ENCODE measurements at places on chromosomes 12 and 14.
A peak's percentile ranks its signal among the peaks of the same experiment; 100 is the strongest.

DNA sequence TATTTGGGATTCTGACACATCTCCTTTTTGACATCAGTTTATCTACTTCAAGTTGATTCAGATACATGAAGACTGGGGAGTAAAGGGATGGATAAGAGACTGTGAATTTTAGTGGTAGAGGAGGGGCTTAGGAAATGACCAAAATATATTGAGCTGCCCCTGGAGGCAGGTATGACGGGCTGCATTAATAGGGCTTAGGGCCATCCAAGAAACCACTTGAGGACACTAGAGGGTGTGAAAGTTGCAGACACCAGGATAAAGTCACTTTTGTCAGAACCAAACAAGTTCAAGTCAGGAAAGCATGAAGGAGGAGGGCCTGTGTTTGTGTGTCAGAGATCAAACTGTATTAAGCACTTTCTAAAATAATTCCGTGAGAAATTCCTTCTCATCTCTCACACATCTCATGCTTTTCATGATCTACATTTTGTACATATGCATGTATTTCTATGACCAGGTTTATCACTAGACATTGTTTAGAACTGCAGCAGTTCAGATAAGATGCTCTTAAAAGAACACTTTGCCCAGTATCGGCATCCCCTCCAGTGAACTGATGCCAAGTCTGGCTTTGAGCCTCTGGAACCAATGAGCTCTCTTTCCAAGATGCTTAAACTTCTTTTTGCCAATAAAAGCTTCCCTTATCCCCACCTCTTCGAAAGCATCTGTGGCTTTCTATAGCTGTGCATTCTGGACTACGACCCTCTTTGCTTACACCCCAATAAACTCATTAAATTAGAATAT lies 136.9 kb downstream of the SLC38A1 start:
- H3K27me3 ChIP-seq: peaks cover 3% of the 10 kb centered on the region
- no peak for DNase-seq
- no peaks in the 10 kb centered on the region for H3K4me1 ChIP-seq

GRCh38 chr12:44088647-44089046 lies 252.8 kb downstream of the TMEM117 start:
- no peaks in the 10 kb centered on the region for H3K4me1 ChIP-seq
- peaks cover 5% of the 10 kb centered on the region for H3K36me3 ChIP-seq
- no peak overlapping the region for H3K4me3 ChIP-seq
- H3K27me3 ChIP-seq: no peaks in the 10 kb centered on the region

DNA sequence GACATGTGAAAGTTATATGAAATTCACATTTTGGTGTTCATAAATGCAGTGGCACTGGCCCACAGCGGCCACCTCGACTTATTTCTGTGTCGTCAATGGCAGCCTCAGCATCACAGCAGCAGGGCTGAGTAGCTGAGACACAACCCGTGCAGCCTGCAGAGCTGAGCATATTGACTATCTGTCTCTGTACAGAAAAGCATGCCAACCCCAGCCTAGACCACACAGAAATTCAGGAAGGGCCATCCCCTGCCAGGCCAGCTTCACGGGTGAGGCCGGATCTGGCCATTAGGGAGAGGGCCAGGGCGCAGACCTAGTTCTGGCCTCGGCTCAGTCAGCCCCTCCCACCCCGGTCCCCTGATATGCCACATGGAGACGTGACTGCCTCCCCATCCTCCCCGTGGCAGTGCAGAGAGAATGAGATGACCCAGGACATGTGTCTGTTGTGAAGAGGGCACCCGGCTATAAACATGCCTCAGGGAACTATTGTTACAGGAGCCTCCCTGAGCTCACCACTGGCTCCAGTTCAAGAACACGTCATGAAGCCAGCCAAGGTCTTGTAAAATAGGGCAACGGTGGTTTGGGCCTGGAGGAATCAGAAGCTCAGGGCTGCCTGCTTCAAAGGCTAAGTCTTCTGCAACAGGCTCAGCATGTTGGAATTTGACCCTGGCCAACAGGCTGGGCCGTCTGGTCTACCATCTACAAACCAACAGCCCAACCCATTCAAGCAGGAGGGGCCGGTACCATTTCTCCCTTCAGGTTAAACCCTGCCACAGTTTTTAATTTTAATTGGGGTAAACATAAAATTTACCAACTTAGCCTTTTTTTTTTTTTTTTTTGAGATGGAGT lies 25.5 kb downstream of the SCARB1 start:
- peaks cover 5% of the 10 kb centered on the region for H3K36me3 ChIP-seq
- H3K4me1 ChIP-seq: no peaks in the 10 kb centered on the region
- no peaks in the 10 kb centered on the region for H3K27me3 ChIP-seq
- DNase-seq: no peak

GRCh38 chr12:6078398-6079096 lies 45.9 kb downstream of the VWF start:
- no peak for DNase-seq
- H3K36me3 ChIP-seq: no peaks in the 10 kb centered on the region
- peaks cover 16% of the 10 kb centered on the region for H3K27me3 ChIP-seq
- H3K4me1 ChIP-seq: peaks cover 22% of the 10 kb centered on the region
- no peak overlapping the region for H3K27ac ChIP-seq

- peaks cover 5% of the 10 kb centered on the region for H3K27me3 ChIP-seq
- H3K27ac ChIP-seq: no peak overlapping the region
- H3K36me3 ChIP-seq: no peaks in the 10 kb centered on the region
- H3K4me3 ChIP-seq: no peak overlapping the region
Measured at GRCh38 chr14:105914738-105915385, 388.5 kb downstream of the TMEM121 start.

GRCh38 chr12:92674500-92674899 lies 28.3 kb upstream of the PLEKHG7 start:
- no peaks in the 10 kb centered on the region for H3K4me1 ChIP-seq
- no peak for DNase-seq
- peaks cover 3% of the 10 kb centered on the region for H3K27me3 ChIP-seq
- H3K4me3 ChIP-seq: no peak overlapping the region

DNA sequence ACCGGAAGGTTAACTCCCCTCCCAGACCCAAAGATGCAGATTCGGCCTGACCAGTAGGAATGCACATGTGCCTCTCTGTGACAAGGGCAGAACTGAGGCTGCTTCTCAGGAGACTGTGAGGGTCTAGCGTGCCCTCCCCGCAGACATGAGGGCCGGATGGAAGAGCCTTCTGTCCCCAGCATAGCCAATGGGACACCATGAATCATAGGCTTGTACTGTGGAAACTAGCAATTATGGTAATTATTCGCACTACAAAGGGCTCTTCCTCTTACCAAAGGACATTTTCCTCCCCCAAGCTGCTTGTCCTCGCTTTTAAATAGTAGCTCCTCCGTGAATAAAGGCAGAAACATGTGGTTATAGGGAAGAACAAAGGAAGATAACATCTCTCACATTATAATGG lies 6.2 kb downstream of the COA8 start:
- H3K27ac ChIP-seq: no peak overlapping the region
- peaks cover 10% of the 10 kb centered on the region for H3K4me1 ChIP-seq

DNA sequence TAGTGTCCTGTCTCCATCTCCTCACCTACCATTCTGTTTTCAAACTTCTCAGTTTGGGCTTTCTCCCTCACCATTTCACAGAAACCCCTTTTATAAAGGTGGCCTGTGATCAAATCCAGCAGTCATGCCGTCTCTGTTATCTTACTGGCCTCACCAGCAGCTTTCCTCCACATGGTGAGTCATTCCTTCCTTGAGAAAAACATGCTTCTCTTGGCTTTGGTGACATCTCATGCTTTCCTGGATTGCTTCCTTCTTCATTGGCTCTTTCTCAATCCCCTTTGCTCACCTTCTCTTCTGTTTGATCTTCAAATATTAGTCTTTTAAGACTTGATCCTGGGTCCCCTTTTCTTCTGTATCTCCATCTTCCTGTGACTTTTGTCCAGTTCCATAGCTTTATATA lies 164.9 kb downstream of the ANO4 start:
- no peak overlapping the region for H3K27ac ChIP-seq
- no peaks in the 10 kb centered on the region for H3K4me1 ChIP-seq
- no peak overlapping the region for H3K4me3 ChIP-seq
- no peak for DNase-seq
- no peaks in the 10 kb centered on the region for H3K36me3 ChIP-seq

DNA sequence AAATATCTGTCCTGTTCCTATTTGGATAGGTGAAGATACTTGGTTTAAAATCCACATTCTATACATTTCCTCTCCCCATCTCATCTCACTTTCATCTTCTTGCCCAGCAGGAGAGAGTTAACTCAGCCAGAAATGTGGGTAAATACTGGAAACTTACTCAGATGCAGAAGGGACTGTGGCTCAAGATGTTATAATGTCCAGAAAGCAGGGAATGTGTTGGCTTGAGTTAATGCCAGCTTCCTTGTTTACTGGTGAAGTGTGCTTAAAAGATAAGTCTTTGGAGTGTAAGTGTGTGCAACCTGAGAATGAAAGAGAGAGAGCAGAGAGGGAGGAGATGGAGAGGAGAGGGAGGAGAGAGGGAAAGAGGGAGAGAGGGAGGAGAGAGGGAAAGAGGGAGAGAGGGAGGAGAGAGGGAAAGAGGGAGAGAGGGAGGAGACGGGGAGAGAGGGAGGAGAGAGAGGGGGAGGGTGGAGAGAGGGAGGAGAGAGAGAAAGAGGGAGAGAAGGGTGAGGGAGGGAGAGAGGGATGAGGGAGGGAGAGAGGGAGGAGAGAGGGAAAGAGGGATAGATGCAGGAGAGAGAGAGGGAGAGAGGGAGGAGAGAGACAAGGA lies 22.0 kb upstream of the SNRPF start:
- H3K27ac ChIP-seq: no peak overlapping the region
- DNase-seq: no peak
- H3K4me3 ChIP-seq: no peak overlapping the region
- H3K36me3 ChIP-seq: no peaks in the 10 kb centered on the region
- peaks cover 10% of the 10 kb centered on the region for H3K27me3 ChIP-seq

- no peak overlapping the region for H3K4me3 ChIP-seq
- H3K27ac ChIP-seq: no peak overlapping the region
- peaks cover 2% of the 10 kb centered on the region for H3K27me3 ChIP-seq
- DNase-seq: no peak
Measured at GRCh38 chr12:121930862-121931261, 12.5 kb downstream of the CFAP251 start.

DNA sequence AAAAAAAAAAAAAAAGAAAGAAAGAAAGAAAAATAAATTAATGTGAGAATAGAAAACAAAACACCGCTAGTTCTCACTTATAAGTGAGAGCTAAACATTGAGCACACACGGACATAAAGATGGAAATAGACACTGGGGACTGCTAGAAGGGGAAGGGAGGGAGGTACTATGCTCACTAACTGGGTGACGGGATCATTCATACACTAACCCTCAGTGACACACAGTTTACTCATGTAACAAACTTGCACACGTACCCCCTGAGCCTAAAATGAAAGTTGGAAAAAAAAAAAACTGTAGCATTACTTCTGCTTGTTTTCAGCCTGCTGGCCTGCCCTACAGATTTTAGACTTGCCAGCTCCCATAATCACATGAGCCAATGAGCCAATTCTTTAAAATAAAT lies 10.5 kb upstream of the PRMT5 start:
- DNase-seq: no peak
- no peak overlapping the region for H3K4me3 ChIP-seq
- peaks cover 8% of the 10 kb centered on the region for H3K36me3 ChIP-seq
- H3K27me3 ChIP-seq: no peaks in the 10 kb centered on the region
- H3K27ac ChIP-seq: no peak overlapping the region

DNA sequence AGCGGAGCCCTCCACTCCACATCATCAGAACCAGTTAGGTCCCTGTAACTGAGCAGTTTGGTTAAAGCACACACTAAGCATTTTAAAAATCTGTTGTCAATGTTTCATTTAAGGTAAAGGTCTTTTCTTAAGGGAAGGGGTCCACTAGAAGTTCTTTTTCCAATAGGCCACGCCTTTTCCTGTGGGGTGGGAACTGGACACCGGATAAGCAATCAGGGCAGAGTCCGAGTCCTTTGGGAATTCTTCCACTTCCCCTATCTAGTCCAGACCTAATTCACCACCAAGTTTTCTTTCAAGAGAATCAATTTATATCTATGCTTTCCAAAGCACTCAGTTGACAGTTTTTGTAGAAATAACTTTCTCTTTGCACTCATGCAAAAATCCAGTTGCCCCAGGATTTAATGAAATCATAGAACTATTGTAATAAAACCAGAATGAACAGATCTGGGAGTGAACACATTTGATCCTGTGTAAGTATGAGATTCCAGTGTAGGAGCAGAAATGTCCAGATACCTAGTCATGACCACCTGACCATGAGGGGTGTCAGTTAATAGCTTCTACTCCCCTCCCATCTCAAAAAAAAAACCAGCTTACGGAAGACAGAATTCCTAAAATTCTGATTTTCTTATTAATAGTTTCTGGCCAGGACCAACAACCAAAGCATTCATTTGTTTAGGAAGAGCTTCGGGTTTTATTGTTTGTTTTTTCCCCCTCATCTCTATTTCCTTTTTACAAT lies 11.7 kb downstream of the VPS37B start:
- H3K36me3 ChIP-seq: peaks cover 24% of the 10 kb centered on the region
- peaks cover 93% of the 10 kb centered on the region for H3K4me1 ChIP-seq
- H3K27me3 ChIP-seq: peaks cover 4% of the 10 kb centered on the region

DNA sequence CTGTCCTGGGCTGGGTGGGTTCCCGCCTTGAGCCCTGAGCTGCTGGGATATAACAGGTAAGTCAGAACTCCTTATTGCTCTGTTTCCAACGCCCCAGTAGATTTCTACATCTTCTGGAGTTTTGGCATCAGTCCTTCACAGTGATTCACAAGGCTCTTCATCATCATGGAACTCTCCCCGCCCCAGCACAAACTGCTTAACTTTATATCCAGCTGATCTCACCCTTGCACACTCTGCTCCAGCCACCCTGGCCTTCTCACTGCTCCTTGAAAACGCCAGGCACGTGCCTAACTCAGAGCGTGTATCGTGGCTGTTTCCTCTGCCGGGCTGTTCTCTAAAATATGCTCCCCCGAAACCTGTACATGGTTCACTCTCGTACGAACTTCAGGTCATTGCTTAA lies 264.9 kb downstream of the NOVA1 start:
- H3K36me3 ChIP-seq: no peaks in the 10 kb centered on the region
- H3K4me1 ChIP-seq: no peaks in the 10 kb centered on the region
- no peak overlapping the region for H3K4me3 ChIP-seq
- no peaks in the 10 kb centered on the region for H3K27me3 ChIP-seq
- DNase-seq: no peak

DNA sequence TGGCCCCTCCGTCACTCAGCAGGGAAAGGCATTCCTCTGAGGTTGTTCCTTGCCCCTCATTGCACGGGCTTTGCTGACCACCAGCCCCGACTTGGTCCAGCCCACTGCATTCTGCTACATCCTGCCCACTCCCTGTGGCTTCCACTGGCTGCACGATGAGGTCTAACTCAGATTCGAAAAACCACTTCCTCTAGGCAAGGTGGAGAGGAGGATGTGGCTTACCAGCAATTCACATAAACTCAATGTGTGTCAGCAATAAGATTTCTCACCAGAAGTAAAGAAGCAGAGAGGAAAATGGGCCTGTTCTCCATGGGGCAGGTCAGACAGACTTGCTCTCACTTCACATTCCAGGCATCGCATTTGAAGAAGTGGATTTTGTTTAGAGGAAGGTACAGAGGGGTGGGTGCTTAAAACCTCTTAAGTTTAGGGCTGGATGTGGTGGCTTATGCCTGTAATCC lies 14.7 kb downstream of the GPR68 start:
- peak overlapping the region; percentile 99 for H3K27ac ChIP-seq
- peaks cover 81% of the 10 kb centered on the region for H3K4me1 ChIP-seq
- no peaks in the 10 kb centered on the region for H3K27me3 ChIP-seq
- peak; percentile 88 for DNase-seq
- H3K36me3 ChIP-seq: peaks cover 60% of the 10 kb centered on the region
- H3K4me3 ChIP-seq: peak overlapping the region; percentile 68

GRCh38 chr12:46391630-46392029 lies 19.1 kb upstream of the SLC38A2 start:
- H3K4me1 ChIP-seq: peaks cover 44% of the 10 kb centered on the region
- H3K4me3 ChIP-seq: no peak overlapping the region
- DNase-seq: no peak

Measured in activated CD8-positive, alpha-beta T cell treated with anti-CD3 and anti-CD28 coated beads for 36 hours (primary cell).